ENCODE measurements at places on chromosomes 7 and 10. TPM values are rescaled to one million over a fixed set of nuclear protein-coding genes. Genes with fewer than 3 reads are reported as not detected.

GRCh38 chr7:94303118-94303517 is 91.6 kb upstream of the COL1A2 start:
- DNase-seq = no peak
- H3K27ac ChIP-seq = no peak overlapping the region
- H3K36me3 ChIP-seq = no peaks in the 10 kb centered on the region
- no peaks in the 10 kb centered on the region for H3K27me3 ChIP-seq

DNA sequence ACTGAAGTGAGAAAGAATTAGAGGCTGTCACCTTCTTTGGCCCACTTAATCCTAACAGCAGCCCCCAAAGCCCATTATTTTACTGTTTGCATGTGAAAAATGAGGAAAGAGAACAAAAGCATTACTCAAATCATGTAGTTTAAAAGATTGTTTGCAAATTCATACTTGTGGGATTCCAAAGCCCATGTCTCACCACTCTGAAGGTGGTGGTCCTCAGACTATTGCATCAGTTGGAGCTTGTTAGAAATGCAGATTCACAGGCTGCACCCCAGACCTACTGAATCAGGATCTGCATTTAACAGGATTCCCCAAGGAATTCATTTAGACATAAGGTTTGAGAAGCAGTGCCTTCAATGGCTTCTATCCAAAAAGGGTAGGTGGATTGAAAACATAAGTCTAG is 93.7 kb upstream of the PDE1C start:
- no peaks in the 10 kb centered on the region for H3K4me1 ChIP-seq
- H3K36me3 ChIP-seq = no peaks in the 10 kb centered on the region
- H3K27me3 ChIP-seq = no peaks in the 10 kb centered on the region
- no peak for DNase-seq
- no peak overlapping the region for H3K4me3 ChIP-seq
- no peak overlapping the region for H3K27ac ChIP-seq

DNA sequence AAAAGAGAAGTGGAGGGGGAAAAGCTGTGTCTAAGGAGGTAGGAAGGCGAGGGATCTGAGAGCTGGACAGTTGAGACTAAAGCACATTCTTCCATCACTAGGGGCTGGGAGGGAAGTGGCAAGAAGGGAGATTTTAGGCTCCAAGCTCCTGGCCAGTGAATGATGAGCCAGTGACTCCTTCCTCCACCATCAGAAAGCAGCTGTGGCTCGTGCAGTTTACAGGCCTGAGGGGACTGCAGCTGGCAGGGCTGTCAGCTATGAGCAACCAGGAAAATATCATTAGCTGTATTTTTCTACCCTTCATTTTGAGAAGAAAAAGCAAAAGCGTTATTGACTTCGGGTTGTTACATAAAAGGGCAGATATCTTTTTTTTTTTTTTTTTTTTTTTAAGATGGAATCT is 60.7 kb downstream of the GPAM start:
- no peak overlapping the region for H3K27ac ChIP-seq
- H3K27me3 ChIP-seq = no peaks in the 10 kb centered on the region
- no peaks in the 10 kb centered on the region for H3K36me3 ChIP-seq

GRCh38 chr7:120959929-120960484 is 9.4 kb downstream of the ING3 start:
- H3K27ac ChIP-seq = no peak overlapping the region
- no peaks in the 10 kb centered on the region for H3K4me1 ChIP-seq
- no peak for DNase-seq
- H3K27me3 ChIP-seq = no peaks in the 10 kb centered on the region

Gene CDH23
- 1.5 TPM for total RNA-seq

DNA sequence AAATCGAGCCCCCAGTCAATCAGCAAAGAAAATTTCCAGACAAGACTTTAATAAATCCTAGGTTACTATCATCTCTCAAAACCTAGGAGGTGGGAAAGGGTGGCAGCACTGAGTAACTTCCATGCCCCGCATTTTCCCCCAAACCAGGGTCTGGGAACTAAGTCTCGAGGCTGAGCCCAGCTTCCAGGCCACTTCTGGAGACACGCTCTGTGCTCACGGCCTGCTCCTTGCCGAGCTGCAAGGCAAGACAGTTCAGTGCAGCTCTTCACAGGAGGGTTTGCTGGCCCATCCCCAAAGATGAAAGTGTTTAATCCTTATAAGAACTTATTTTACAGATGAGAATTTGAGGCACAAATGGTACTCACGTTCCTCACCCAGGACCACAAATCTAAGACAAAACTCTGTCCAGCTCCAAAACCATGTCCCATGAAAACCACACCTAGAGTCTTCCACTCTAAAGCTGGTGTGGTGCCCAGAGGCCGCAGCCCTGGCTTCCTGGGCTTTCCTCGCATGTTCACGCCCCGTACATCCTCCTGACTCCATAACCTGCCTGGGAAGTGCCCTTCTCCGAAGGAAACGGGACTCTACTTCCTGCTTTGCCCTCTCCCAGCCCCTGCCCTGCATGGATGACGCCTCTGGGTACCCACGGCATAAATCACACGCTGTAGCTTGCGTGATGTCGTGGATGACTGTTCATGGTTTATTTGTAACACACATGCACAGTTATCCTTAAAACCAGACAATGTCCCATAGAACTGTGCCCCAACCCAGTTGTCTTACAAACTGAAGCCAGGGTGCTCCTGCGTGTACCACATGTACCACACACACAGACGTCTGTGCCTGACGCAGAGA is 201.2 kb downstream of the DIP2C start:
- H3K36me3 ChIP-seq = no peaks in the 10 kb centered on the region
- no peaks in the 10 kb centered on the region for H3K4me1 ChIP-seq
- no peak overlapping the region for H3K4me3 ChIP-seq

Gene IDI1
- 264 TPM for total RNA-seq

Gene MEPCE
- 13.5 TPM for total RNA-seq

GRCh38 chr10:112962343-112962742 is 12.3 kb downstream of the TCF7L2 start:
- H3K27ac ChIP-seq = no peak overlapping the region
- H3K4me1 ChIP-seq = peaks cover 3% of the 10 kb centered on the region
- no peak overlapping the region for H3K4me3 ChIP-seq
- DNase-seq = no peak

DNA sequence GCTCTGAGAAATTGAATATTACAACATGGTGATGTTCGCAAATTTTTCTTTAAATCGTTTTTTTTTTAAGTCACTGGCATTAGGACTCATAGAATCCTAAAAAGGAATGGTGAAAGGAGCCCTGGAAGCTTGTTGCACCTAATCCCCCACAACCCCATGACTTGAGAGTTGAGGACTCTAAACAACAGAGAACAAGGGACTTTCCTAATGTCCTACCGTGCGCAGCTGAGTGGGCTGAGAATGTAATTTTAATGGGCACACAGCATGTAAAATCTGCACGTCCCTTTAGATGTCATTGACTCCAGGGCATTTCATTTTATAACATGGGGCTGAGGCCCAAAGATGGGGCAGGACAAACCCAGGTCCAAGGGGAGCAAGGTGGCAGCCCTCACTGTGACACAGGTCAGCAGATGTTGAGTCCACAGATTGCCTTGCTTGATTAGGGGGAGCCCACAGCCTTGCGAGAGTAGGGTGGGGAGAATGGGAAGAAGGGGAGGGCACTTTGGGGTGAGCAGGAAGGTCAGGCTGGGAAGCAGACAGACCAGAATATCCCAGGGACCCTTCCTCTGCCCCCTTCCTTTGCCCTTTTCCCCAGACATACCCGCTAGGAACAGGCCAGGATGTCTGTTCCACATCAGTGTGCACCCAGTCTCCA is 208.4 kb upstream of the ZMIZ1 start:
- H3K4me1 ChIP-seq = no peaks in the 10 kb centered on the region
- H3K4me3 ChIP-seq = no peak overlapping the region
- H3K27me3 ChIP-seq = no peaks in the 10 kb centered on the region
- no peak for DNase-seq
- H3K27ac ChIP-seq = no peak overlapping the region
- no peaks in the 10 kb centered on the region for H3K36me3 ChIP-seq

- no peak for DNase-seq
- H3K4me1 ChIP-seq = no peaks in the 10 kb centered on the region
- H3K27me3 ChIP-seq = no peaks in the 10 kb centered on the region
- no peak overlapping the region for H3K27ac ChIP-seq
- H3K4me3 ChIP-seq = no peak overlapping the region
Observed at GRCh38 chr7:121578669-121579068, 182.6 kb upstream of the FAM3C start.

- no peaks in the 10 kb centered on the region for H3K4me1 ChIP-seq
- no peak overlapping the region for H3K4me3 ChIP-seq
- DNase-seq = no peak
- H3K36me3 ChIP-seq = no peaks in the 10 kb centered on the region
- peaks cover 3% of the 10 kb centered on the region for H3K27me3 ChIP-seq
Observed at GRCh38 chr10:6643962-6644361, 63.9 kb upstream of the PRKCQ start.

Gene NFKB2
- 7.1 TPM for total RNA-seq

- H3K27ac ChIP-seq = peak overlapping the region; percentile 81
- no peak overlapping the region for H3K4me3 ChIP-seq
- H3K27me3 ChIP-seq = no peaks in the 10 kb centered on the region
- peaks cover 3% of the 10 kb centered on the region for H3K36me3 ChIP-seq
- DNase-seq = no peak
- H3K4me1 ChIP-seq = peaks cover 5% of the 10 kb centered on the region
Observed at GRCh38 chr7:101910991-101911799, 93.8 kb downstream of the CUX1 start.

- H3K4me3 ChIP-seq = no peak overlapping the region
- DNase-seq = no peak
- H3K27ac ChIP-seq = no peak overlapping the region
Observed at GRCh38 chr10:44862006-44862751, 49.0 kb upstream of the TMEM72 start.

GRCh38 chr10:61157182-61157581 is 213.2 kb upstream of the RHOBTB1 start:
- no peaks in the 10 kb centered on the region for H3K27me3 ChIP-seq
- H3K27ac ChIP-seq = no peak overlapping the region
- H3K36me3 ChIP-seq = no peaks in the 10 kb centered on the region

Gene NPY4R2
- total RNA-seq = not detected

- no peak overlapping the region for H3K27ac ChIP-seq
- H3K36me3 ChIP-seq = no peaks in the 10 kb centered on the region
- no peaks in the 10 kb centered on the region for H3K4me1 ChIP-seq
- no peak overlapping the region for H3K4me3 ChIP-seq
- H3K27me3 ChIP-seq = no peaks in the 10 kb centered on the region
Observed at GRCh38 chr7:30734497-30734896, 17.4 kb upstream of the INMT start.

DNA sequence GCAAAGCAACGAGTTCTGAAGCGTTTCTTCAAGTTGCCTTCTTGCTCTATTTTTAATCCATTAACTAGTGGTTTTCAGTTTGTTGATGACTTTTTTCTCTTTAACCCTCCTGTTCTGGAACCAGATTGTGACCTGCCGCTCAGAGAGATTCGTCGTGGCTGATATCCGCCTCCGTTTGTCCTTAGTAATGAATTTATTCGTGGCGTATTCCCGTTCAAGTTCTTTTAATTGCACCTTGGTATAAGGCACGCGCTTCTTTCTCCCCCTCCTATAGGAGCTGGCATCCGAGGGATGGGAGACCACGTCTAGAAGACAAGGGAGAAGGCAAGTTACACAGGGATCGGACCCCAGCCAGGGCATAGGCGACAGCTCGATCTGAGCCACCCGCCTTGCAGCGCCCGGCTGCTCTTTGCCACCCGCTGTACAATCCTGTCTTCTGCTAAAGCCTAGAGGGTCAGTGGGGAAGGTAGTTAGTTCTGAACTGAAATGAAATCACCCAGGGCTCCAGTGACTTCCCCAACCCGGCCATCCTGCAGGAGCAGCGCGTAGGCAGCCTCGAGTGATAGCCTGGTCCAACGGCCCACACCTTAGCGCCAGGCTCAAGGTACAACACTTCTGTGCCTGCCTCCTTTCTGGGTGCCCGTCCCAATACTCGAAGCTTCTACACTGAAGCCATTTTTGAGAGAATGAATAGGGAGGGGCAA is 1.6 kb downstream of the HOXA13 start:
- no peak for DNase-seq
- no peaks in the 10 kb centered on the region for H3K36me3 ChIP-seq
- no peak overlapping the region for H3K27ac ChIP-seq
- peaks cover 29% of the 10 kb centered on the region for H3K4me1 ChIP-seq
- no peak overlapping the region for H3K4me3 ChIP-seq
- peaks cover 9% of the 10 kb centered on the region for H3K27me3 ChIP-seq

DNA sequence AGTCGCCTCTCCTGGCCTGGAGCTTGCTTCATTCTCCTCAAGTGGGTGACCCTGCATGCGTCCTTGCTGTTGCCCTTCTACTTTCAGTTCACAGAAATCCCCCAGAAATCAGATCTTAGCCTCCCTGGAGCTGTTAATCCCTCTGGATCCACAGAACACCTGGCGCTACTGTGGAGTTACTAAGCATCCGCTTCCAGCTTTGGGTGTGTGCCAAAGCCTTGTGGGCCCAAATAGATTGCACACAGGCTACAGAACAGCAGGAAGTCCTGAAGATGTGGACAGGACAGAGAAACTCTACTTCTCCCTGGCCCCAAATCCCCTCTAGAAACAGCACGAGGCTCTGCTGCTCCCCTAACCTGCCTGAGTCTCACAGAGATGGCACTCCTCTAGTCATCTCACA is 36.6 kb upstream of the PDLIM1 start:
- peaks cover 5% of the 10 kb centered on the region for H3K36me3 ChIP-seq
- H3K4me1 ChIP-seq = peaks cover 13% of the 10 kb centered on the region
- no peak overlapping the region for H3K27ac ChIP-seq
- no peaks in the 10 kb centered on the region for H3K27me3 ChIP-seq
- no peak for DNase-seq

Gene UFSP1
- 4.9 TPM for total RNA-seq

- no peaks in the 10 kb centered on the region for H3K36me3 ChIP-seq
- DNase-seq = no peak
- H3K27me3 ChIP-seq = no peaks in the 10 kb centered on the region
Observed at GRCh38 chr7:70733090-70733489, 398.9 kb upstream of the GALNT17 start.

Gene ADGRA1
- 0.70 TPM for total RNA-seq

Gene C10orf95
- not detected for total RNA-seq

DNA sequence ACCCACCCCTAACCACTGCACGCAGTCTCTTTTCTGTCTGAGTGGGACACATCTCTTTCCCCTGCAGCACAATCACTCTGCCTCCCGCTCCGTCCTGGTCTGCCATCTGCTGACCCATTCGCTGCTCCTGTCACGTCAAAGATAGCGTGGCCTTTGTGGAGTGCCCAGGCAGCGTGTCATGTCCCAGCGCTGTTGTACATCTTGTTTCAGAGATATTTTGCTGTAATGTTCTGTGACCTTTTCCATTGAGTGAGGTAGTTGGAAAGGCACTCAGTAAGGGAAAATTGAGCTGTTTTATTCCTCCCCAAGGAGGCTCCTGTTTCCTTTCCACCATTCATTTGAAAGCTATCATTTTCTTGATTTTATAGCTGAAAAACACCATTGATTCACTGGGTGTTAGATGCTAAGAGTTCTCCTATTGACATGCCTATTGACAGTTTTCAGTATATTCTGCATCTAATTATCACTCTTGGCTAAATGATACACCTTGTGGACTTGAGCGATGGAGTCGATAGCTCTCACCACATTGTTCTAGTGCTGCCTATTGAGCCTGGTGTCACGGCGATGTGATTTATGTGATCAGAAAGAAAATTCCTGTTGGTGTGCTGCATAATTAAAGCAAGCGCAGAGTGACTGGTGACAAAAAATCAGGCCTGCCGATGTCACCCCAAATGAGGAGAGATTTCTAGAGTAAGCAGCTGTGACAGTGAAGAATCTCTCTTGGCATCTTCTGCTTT is 372.6 kb downstream of the LRMDA start:
- no peaks in the 10 kb centered on the region for H3K27me3 ChIP-seq
- H3K4me3 ChIP-seq = no peak overlapping the region
- no peaks in the 10 kb centered on the region for H3K36me3 ChIP-seq
- no peak for DNase-seq
- H3K27ac ChIP-seq = no peak overlapping the region

GRCh38 chr10:62083412-62084267 is 182.1 kb downstream of the ARID5B start:
- peak overlapping the region; percentile 60 for H3K27ac ChIP-seq
- no peaks in the 10 kb centered on the region for H3K4me1 ChIP-seq
- H3K4me3 ChIP-seq = no peak overlapping the region
- no peak for DNase-seq

Data from liver (tissue), 10 donors.